ENCODE measurements at places on chromosomes 4 and X.

DNA sequence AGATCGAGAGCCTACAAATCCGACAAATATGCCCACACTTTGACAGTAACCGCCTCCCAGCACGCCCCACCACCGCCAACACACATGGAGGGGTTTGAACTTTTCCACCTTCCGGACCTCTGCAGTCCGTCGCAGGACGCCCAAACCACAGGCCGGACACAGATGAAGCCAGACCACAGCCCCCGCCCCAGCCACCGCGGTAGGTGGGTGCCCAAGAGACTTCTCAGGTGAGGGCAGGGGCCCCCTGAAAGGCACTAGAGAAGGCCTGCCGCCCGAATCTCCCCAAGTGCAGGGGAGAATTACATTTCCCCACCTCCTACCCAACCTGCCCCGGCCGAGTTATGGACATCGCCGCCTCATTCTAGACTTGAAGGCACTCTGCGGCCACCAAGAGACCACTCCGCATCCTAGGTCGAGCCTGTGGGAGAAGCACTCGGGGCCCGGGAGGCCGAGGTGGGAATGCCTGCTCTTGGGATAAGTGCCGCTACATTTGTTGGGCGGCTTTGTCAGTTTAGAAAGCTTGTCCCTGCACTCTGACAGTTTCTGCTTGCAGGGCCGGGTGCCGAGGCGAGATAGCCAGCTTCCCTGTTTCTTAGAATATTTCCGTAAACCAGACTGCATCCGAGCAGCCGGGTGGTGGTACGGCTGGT, 21.5 kb downstream of the HAND2 start:
- DNase-seq: no peak

DNA sequence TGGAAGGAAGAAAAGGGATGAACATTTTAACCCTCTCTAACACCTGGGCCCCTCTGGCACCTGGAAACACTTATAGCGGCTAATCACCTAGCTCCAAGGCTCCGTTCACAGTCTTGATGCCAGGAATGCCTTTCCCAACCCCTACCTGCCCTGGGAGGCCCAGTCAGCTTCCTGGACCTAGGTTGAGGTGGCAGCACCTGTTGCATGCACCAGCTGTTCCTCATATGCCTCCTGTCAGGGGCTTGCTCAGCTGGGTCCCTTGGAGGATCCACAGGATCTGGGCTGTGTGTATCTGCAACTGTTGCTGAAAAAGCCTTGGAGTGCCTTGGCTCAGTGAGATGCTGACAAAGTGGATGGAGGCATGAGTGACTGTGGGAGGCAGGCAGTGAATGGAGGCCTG, 4.4 kb downstream of the CFP start:
- no peak for DNase-seq

DNA sequence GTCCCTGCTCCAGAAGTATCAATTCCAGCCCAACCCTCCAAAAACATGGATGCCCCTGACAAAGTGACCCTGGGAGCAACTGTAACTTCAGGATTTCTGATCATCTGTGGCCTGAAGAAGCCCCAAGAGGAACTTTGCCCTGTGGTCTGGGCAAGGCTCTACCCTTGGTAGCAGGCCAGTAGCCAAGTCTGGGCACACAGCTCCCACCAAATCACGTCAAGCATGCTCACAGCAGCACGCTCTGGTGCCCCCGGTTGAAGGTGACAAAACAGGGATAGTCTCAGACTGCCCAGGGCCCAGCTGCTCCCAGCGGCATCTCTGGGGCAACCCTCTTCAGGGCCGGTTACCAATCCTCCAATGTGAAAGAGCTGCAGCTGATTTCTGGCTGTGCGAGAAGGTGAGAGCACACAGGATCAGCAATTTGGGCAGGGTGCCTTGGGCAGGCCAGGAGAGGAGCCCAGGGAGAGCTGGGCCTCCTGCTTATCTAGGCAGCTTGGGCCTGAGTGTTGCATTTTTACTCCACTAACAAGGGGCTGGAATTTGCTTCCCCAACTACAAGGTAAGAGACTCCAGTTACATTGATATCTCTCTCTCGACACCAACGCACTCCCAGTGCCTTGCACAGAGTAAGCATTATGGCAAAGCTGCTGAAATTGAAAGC, 418.1 kb downstream of the BCOR start:
- DNase-seq: no peak

- no peak for DNase-seq
Observed at GRCh38 chrX:106952988-106953387, 32.8 kb downstream of the CLDN2 start.

DNA sequence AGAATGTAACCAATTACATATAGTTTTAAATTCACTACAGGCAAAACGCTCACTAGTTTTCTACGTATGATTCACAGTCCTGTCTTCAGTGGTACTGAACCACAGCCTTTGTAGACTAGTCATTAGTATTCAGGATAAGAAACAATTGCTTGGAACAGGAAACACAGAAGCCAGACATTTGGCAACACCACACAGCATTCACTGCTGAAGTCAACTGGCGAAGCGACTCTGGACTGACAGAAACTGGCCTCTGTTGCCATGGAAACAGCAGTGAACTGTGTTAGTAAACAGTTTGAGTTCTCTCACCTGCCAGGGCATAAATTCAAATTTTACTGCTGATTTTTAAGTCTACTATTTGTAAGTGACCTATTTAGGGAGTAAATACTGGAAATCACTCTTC, 57.6 kb downstream of the MAPK10 start:
- no peak for DNase-seq

- DNase-seq: no peak
Observed at GRCh38 chr4:8053688-8054449, 104.7 kb downstream of the ABLIM2 start.

DNA sequence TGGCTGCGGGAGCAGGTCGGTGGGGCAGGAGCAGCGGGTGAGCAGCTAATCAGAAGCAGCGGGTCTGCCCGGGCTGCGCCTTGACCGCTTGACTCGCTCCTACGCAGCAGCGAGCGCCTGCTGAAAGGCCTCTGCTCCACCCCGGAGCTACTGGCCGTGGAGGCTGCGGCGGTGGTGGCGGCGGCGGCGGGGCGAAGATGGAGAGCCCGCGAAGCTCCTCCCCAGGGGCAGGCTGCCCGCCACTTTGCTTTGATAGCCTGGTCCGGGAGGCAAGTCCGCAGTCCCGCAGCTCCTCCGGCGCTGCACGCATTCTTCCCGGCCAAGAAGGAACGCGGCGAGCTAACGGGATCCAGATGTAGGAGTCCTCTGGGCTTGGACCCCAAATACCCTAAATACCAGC, 36.7 kb downstream of the PJA1 start:
- DNase-seq: no peak

- DNase-seq: no peak
Observed at GRCh38 chrX:37472836-37473235, 98.6 kb upstream of the LANCL3 start.

DNA sequence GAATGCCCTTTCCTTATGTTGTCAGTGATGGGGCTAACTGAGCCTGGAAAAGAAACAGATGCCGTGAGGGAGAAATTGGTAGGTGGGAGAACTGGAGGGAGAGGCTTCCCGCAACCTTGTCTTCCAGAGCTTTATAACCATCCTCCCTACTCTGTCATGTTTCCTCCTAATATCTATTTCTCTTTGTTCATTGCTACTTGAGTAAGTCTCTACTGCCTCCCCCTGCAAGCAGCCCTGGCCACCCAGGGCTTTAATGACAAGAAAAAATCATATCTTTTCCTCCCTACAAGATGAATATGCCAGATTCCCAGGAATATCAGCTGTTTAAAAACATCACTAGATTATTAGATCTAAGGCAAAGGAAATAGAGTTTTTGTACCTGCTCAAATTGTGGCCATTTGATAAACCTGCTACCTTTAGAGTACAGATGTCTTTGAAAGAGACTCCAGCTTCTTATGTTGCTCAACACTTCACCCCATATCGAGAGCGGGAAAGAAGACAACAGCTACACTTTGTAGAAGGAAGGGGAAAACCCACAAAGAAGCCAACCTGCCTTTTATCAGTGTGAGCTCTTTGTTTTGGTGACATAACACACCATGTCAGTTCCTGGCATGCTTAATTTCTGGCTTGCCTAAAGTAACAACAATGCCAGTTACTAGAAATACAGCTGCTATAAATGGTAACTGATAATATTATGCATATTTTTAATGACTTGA, 186.6 kb upstream of the LEF1 start:
- DNase-seq: peak; percentile 17

DNA sequence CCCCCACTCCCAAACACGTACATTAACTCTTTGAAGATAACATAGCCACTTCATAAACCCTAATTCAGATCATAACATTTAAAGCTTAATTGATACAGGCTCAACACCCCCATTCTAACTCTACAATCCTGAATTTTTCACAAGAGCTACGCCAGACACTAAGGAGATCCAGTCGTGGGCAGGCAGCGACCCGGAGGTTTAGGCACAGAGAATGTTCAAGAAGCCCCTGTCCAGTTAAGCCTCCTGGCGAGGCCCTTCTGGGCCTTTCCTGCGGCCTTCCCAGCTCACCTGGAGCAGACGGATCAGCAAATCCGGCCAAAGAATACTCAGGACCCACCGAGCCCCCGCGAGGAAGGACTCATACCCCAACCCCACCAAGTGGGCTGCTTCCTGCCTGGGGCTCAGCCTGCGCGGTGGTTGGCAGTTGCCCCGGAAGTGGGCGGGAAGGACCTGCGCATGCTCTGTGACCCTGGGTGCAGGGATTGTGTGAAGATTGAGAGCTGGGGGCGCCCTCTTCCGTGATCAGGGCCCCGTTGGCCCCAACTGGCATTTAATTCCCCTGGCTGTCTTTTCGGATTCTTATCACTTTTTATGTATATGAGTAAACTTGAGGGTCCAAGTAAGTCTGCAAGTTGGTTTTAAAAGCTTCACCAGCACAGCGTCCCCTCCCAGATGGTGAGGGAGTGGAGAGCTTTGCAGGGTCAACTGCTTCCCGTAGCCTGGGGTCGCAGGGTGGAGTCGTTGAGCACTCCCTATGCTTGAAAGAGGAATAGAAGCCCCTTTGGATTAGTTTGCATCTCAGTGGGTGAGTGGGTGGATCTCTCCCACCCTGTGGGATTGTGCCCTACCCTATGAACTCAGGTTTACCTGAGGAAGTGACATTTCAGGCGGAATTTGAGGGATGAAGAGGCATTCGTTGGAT, at the start of gene TRIM61:
TSS of gene TRIM61 (minus strand) at position 415 of the 922 bp plus-strand sequence. CDS start 7,655 bp downstream, outside the sequence.
- DNase-seq: peak; percentile 62

DNA sequence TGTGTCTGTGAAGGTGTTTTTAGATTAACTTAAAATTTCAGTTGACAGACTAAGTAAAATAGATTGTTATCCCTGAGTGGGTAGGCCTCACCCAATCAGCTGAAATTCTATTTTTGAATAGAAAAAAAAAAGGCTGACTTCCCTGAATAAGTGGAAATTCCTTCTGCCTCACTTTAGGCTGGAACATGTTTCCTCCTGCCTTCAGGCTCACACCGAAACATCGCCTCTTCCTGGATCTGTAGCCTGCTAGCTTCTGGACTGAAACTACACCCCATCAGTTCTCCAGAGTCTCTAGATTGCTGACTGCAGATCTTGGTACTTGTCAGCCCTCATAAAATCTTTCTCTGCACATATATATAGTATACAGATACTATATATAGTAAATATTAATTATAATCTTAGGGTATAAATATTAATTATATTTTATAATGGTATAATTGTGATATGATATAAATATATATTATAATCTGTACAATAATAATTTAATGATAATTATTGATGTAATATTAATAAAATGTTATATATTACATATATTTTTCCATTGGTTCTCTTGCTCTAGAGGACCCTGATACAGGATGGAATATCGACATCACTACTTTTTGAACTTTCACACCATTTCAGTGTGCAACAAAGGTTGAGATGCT, 13.7 kb upstream of the SLIT2 start:
- no peak for DNase-seq

DNA sequence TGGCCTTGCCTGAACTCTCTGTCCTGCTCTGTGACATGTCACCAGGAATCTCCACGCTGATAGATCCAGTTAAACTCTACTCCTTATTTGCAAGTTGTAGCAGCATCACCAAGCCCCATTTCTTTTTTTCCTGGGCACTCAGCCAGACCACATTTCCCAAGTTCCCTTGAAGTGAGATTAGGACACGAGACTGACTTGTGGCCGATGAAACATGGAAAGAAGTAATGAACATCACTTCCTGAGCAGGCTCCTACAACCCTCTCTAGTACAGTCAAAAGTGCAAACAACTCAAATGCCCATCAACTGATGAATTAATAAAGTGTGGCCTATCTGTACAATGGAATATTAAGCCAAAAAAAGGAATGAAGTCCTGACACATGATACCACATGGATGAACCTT, 74.6 kb downstream of the MAP3K15 start:
- no peak for DNase-seq

DNA sequence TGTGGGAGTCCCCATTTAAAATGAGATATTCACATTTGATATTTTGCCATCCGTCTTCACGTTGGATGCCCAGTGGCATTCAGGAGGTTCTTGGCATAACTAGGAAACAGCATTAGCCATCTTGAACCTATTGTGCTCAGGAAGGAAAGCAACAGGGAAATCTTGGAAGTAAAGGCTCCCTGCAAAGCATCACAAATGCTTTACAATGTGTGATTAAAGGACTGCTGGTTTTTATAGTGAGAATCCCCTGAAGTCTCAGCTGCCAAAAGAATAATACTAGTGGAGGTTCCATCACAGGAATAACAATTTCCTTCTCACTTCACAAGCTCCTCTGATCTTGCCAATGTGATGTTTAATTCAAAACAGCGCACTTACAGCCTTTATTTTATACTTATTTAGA, 49.7 kb upstream of the NPNT start:
- DNase-seq: no peak

DNA sequence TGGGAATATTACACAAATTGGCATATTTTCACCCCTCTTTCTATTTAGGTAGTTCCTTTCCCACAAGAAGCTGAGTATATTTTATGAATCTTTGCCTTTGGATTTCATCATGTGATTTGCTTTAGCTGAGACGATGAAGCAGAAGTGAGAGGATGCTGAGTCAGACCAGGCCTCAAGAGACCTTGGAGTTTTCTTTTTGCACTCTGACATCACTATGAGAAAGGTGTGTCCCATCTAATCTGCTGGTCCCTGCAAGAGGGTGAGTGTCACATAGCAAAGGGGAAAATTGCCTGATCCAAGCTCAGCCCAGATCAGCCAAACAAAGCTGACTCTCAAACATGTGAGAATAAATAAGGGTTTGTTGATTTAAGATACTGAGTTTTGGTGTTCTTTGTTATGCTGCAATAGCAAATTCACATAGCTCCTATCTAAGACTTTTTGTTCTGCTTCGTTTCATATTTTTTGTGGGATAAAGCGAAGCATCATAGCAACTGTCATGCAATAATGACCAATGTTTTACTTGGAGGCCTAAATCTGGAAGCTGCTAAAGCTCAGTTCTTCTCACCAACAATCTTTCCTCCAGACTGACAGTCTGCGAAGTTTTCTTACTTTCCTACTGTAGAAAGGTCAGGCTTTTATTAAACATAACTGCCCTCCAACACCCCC, 176.9 kb downstream of the PDHA2 start:
- DNase-seq: no peak

- no peak for DNase-seq
Observed at GRCh38 chrX:129593137-129593536, 53.1 kb downstream of the OCRL start.

DNA sequence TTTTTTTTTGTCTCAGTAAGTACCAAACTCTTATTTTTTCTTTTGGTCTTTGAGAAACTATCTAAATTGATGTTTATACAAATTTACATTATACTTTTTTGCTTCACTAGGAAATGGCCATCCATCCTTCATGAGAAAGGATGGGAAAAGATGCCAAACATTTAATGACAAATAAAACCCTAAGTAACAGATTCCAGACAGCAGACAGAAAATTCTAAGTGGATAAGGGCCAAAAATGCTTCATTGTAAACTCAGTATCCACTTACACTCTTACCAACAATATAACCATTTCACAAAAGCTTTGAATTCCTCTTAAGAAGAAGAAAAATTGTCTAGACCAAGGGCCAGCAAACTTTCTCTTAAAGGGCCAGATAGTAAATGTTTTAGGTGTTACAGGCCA, 3.5 kb downstream of the GUCY1B1 start:
- DNase-seq: no peak

Data from naive thymus-derived CD8-positive, alpha-beta T cell (primary cell).